Regular cardiac myocyte (primary cell): ENCODE measurements at places on chromosomes 2 and 18. TPM values are rescaled to one million over a fixed set of nuclear protein-coding genes. Genes with fewer than 3 reads are reported as not detected.

Gene GPR75
- total RNA-seq: 0.28 and 1.2 TPM in 2 replicates

Gene GBX2
- total RNA-seq: not detected in 2 replicates

Gene IKZF2
- total RNA-seq: 7.9 and 9.4 TPM in 2 replicates

Gene NABP1
- total RNA-seq: 77.1 and 79.5 TPM in 2 replicates

Gene CYP1B1
- 33.9 and 165 TPM in 2 replicates for total RNA-seq

Gene ACMSD
- total RNA-seq: 0.28 TPM in 1 of 2 replicates, not detected in the other

Gene SOX11
- under 0.01 and 0.38 TPM in 2 replicates for total RNA-seq

Gene IL36RN
- total RNA-seq: under 0.01 TPM in 1 of 2 replicates, not detected in the other

Gene HOXD4
- 0.56 TPM in 1 of 2 replicates, not detected in the other for total RNA-seq

Gene NTSR2
- total RNA-seq: not detected in 2 replicates

Gene RAB10
- 81.2 and 167 TPM in 2 replicates for total RNA-seq

Gene LBX2
- total RNA-seq: 2.1 and 2.8 TPM in 2 replicates

Gene COBLL1
- total RNA-seq: 7.7 and 20.9 TPM in 2 replicates

Gene BZW1
- 656 and 1,039 TPM in 2 replicates for total RNA-seq

Gene PLEK
- total RNA-seq: under 0.01 TPM in 2 replicates

Gene OXER1
- not detected in 2 replicates for total RNA-seq

Gene HOXD8
- 0.38 and 0.85 TPM in 2 replicates for total RNA-seq

Gene PLCD4
- 2.3 and 3.1 TPM in 2 replicates for total RNA-seq

Gene DYNAP
- not detected in 2 replicates for total RNA-seq

Gene RBKS
- total RNA-seq: 1.5 and 2.3 TPM in 2 replicates

Gene ZNF892
- 4.0 and 4.8 TPM in 2 replicates for total RNA-seq

Gene ALPI
- total RNA-seq: not detected in 2 replicates

Gene HOXD13
- total RNA-seq: not detected in 2 replicates

Gene C2orf81
- total RNA-seq: 0.58 and 1.1 TPM in 2 replicates

Gene CELF4
- total RNA-seq: under 0.01 TPM in 1 of 2 replicates, not detected in the other

Gene SKA1
- total RNA-seq: 2.8 and 19.6 TPM in 2 replicates

Gene DAW1
- 24.2 and 31.6 TPM in 2 replicates for total RNA-seq

Gene GPR155
- total RNA-seq: 4.4 and 13.2 TPM in 2 replicates

Gene GPR45
- not detected in 2 replicates for total RNA-seq

Gene ABCG5
- not detected in 2 replicates for total RNA-seq

Gene MALL
- total RNA-seq: 2.0 and 6.7 TPM in 2 replicates

Gene STK39
- total RNA-seq: 17.1 and 17.2 TPM in 2 replicates

Gene POTEI
- under 0.01 TPM in 1 of 2 replicates, not detected in the other for total RNA-seq

Gene CDH2
- 166 and 194 TPM in 2 replicates for total RNA-seq

Gene GAL3ST2
- total RNA-seq: 0.19 and 0.85 TPM in 2 replicates

Gene RAD51AP2
- under 0.01 TPM in 2 replicates for total RNA-seq

Gene LYPD6
- total RNA-seq: under 0.01 and 0.77 TPM in 2 replicates

Gene TMEM178A
- total RNA-seq: 0.19 and 1.1 TPM in 2 replicates

Gene SPP2
- not detected in 2 replicates for total RNA-seq

Gene CLK1
- 47.4 and 88.5 TPM in 2 replicates for total RNA-seq

Gene MXD1
- 5.0 and 6.5 TPM in 2 replicates for total RNA-seq

Gene LPIN1
- total RNA-seq: 26.8 and 31.9 TPM in 2 replicates

Gene ST6GAL2
- under 0.01 TPM in 2 replicates for total RNA-seq

Gene LINC00305
- not detected in 2 replicates for total RNA-seq

Gene CD207
- not detected in 2 replicates for total RNA-seq

Gene SCN3A
- 0.85 and 1.9 TPM in 2 replicates for total RNA-seq

Gene PTMA
- 519 and 668 TPM in 2 replicates for total RNA-seq

Gene AQP12B
- total RNA-seq: not detected in 2 replicates

Gene ST8SIA3
- total RNA-seq: not detected in 2 replicates

Gene ARHGEF33
- total RNA-seq: under 0.01 and 0.85 TPM in 2 replicates

Gene COL3A1
- total RNA-seq: 1,261 and 4,792 TPM in 2 replicates
